ENCODE measurements at places on chromosomes 2 and 18.

DNA sequence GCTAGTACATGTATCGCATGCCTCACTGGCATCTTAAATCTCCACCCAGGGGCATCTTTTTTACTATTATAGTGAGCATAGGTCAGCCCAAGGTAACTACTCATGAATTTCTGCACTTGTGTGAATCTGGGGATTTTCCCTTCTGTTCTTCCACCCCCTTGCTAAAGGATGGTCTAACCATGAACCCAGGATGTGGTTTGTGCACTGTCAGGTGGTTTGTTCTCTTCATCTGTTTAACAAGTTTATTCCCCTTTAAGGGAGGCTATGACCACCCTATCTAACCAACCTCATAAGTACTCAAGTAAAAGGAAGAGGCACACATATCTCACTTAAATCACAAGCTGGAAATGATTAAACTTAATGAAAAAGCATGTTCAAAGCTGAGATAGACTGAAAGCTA lies 243.0 kb downstream of the RPRM start:
- DNase-seq = peak; percentile 4

DNA sequence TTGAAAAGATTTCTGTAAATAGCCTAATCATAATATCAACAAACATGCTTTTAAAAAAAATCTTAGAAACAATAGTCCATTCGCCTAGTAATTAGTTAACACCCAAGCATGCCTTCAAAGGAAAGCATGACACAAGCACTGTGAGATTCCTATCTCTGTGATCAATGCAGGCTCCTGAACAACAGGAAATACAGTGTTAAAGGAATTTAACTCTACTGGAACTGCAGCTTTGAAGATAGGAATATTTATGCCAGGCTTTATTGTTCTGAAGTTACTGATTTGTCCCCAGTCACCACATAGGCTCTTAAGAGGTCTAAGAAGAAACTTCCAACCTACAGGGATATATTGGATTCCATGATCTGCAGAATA lies 15.4 kb upstream of the FAM124B start:
- DNase-seq = no peak

GRCh38 chr2:55296393-55296792 lies 27.4 kb upstream of the MTIF2 start:
- no peak for DNase-seq

- DNase-seq = no peak
Observed at GRCh38 chr2:48380208-48380607, 149.7 kb upstream of the STON1 start.

- no peak for DNase-seq
Observed at GRCh38 chr2:136175868-136176267, 57.9 kb upstream of the CXCR4 start.

DNA sequence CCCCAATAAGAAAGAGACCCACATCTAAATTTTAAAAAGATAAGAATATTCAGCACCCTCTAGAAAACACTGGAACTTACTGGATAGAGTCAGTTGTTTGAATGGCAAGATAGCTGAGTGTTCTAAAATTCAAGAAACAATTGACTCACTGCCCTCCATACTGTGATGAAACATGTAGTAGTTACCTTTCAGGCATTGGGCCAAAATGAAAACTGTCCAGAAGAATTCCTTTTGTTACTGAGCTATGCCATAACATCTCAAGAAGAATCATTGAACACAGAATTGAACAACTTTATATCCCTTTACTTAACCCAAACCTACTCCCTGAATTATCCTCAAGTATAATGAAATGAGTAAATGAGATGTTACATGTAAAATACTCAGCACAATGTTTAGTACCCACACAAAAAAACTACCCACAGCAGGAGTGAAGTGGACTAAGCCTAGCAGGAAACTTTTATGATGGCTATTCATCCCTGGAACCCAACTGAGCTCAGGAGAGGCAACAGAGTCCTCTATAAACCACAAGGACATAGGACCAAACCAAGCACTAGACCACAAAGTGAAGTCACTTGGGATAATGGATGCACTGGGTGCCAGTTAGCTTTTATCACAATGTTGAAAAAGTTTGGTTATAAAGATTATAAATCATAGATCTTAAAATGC lies 32.7 kb downstream of the RBM43 start:
- no peak for DNase-seq

GRCh38 chr2:26536371-26537068 lies 58.6 kb upstream of the OTOF start:
- no peak for DNase-seq

- no peak for DNase-seq
Observed at GRCh38 chr2:128793404-128793803, 474.7 kb upstream of the HS6ST1 start.

DNA sequence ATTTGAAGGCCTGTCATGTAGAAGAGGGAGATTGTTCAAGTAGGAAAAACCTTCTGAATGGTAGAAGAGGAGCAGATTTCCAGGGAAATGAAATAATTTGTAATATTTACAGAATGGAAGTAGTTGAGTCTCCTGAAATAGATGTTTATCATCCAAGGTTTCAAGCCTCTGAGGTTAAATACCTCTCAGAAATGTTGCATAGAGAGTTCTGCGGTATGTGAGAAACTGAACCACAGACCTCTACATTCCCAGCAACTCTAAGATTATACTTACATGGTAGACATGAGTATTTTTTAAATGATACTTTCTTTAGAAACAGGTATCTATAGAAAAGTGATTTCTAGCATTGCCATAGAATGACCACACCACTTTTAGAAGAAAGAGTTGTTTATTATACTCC lies 379.8 kb upstream of the FANCL start:
- DNase-seq = no peak

- no peak for DNase-seq
Observed at GRCh38 chr2:203582468-203582867, 47.4 kb upstream of the RAPH1 start.

DNA sequence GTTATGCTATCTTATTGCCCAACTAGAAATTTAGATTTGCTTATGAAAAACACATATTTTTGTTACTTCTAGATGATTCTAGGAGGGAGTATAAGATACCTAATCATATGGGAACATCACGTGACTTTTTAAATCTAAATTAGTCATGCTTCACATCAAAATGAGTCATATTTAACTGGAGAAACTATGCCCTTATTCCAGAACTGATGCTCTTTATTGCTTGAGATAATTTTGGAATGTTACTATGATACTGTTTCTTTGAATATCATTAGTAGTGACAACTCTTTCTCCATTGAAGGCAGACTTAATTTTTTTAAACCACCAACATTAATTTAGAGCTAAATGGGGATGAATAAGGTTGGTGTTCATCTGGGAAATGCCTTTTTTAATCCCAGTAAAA lies 19.9 kb upstream of the ELAC1 start:
- DNase-seq = no peak

- no peak for DNase-seq
Observed at GRCh38 chr18:25121442-25121841, 230.5 kb downstream of the ZNF521 start.

- DNase-seq = no peak
Observed at GRCh38 chr2:48059975-48060374, 153.7 kb upstream of the FBXO11 start.

DNA sequence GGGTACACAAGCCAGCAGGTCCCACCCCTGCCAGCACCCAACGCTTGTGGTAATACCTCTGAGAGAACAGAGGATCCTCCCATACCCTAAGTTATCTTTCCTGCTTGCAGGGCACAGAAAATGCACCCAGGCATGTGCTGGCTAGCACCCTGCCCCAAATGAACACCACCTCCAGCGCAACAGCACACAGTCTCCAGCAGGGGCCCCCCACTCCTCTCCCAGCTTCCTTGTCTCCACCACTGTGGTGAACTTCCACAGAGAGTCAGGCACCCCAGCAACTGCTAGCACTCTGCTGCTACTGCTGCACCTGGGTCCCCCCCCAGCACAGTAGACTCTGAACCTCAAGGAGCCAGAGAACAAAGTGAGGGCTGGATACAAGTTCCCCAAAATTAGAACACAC lies 216.8 kb upstream of the CNTNAP5 start:
- DNase-seq = no peak

DNA sequence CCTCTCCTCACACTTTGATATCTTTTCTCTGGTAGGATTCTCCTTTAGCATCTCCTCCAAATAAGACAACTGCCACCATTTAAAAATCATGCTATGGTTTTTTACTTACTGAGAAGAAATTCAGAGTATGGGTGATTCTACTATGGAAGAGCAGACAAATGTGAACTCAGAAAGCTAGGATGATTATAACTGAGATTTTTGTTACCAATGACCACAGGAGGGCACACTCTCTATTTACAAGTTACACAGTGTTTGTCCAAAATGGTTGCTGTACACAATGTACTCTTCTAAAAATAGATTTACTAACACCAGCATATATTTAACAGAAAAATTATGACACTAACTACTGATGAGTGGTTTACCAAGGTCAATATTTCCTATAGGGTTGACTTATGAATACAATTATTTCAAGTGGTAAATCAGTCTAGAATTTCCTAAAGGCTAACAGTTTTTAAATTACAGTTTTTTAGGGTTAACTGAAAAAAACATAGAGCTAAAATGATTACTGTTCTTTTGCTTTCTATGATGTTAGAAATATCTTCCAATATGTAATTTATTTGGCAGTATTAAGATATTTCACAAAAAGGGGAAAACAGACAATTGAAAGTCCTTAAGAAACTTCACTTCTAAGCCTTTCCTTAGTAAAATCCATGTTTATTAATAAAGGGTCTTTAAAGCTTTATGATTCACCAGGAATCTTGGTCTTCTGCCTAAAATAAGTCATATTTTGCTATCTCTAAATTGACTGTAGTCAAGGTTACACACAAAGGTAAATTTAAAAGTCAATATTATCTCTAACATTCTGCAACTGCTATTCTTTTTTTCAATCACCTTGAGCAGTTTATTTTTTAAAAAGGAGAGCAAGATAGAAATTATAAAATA lies 57.2 kb downstream of the MAP4K3 start:
- DNase-seq = no peak

DNA sequence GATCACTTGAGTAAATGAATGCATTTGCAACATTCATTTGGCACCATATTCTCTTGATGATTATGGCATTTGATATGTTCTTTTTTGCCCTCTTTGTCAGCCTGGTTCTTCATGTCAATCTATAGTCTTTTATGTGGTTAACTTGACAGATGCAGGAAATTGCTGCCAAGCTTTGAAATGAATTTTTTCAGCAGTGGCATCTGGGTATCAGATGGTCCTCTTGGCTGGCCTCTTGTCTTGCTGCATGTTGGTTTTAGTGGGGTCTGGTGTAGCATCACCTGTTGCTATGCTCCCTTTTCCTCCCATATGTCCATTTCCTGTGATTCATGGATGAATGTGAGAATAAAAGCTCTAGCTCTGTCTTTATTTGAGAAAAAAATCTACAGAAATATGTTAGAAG lies 119.9 kb downstream of the DPP4 start:
- no peak for DNase-seq

- DNase-seq = no peak
Observed at GRCh38 chr2:229433351-229433750, 162.3 kb upstream of the PID1 start.

DNA sequence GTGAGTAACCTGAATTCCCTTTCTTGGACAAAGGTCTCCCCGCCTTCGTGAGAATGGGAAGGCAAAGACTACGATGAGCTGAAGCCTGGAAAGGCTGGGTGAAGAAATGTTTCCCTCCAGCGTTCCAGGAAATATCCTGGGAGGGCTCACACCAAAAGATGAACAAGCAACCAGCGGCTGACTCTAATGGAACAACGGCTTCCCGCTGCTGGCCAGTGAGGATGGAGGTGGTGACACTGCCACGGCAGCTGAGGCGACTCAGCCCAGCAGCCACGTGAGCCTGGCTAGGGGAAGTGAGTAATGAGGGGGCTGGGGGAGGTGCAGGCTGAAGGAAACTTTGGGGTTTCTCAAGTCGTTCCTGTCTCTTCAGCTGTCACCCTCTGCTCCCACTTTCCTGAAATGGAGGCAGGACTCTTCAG lies 105.0 kb upstream of the SMAD7 start:
- no peak for DNase-seq

DNA sequence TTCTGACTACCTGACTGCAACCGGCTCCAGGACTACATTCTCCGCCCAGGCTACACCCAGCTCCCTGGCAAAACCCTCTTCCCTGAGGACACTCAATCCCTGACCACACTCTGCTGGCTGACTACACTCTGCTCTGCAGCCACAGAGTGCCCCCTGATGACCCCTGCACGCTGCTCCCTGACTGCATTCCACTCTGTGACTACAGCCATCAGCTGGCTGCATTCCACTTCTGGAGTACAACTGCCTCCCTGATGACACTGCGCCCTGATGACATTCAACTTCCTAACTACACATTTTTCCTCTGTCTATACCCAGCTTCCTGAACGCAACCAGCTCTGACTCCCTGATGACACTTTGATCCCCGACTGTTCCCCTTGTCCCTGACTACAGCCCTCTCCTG lies 71.3 kb upstream of the NRXN1 start:
- no peak for DNase-seq

- DNase-seq = no peak
Observed at GRCh38 chr2:57182916-57183315, 863.7 kb upstream of the VRK2 start.

DNA sequence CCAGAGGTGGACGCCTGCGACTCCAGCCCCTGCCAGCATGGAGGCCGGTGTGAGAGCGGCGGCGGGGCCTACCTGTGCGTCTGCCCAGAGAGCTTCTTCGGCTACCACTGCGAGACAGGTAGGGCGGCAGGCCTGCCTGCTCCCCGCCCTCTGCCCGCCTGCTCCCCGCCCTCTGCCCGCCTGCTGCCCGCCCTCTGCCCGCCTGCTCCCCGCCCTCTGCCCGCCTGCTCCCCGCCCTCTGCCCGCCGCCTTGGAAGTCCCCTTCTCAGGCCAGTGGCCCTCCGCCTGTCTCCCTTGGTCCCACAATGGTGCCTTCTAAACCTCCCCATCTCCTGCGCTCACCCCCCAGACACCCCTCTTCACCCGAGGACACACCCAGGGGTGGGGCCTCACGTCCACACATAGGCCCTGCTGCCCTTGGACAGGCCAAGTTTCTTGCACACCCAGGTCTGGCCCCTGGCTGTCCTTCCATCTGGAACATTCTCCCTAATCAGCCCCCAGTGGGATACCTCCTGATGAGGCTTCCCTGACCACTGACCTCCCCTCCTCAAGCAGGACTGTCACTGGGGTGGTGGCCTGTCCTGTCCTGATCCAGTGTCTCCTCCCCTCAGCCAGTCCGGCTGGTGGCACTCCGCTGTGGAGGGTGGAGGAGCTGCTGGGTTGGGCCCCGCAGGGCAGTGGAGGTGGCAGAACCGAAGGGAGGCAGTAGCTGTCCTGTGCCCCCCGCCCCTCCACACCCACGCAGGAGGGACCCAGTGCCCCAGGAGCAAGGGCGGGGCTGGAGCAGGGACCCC lies 37.9 kb downstream of the MTERF4 start:
- DNase-seq = peak; percentile 15

DNA sequence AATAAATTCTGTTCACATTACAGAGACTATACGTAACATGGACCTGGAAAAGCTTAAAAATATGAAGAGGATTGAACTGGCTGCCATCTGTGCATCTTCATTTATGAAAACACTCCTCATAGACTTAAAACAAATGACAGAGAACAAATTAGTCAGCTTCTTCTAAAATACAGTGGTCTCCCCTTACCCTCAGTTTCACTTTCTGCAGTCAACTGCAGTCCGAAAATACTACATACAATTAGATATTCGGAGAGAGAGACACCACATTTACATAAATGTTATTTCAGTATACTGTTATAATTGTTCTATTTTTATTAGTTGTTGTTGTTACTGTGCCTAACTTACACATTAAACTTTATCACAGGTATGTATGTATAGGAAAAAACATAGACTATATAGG lies 6.5 kb downstream of the RNF103 start:
- no peak for DNase-seq
